ENCODE measurements at places on chromosomes 2 and 18.

DNA sequence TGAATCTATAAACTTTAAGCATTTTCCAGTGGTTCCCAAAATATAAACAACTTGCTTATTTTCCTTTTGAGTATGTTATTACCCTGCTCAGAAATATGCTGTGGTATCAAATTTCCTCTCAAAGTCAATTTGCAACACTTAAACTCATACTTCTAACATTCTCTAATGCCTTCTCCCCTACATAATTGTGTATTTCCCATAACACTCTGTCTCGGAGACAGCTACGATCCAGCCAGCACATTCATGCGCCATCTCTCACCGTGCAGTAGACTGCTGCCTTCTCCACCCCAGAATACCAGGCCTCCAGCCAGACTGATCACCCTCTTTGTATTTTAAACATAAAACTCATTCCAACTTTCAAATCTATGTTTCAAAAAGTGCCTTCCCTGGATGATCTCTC is 41.8 kb downstream of the TIMM21 start:
- peak; percentile 40 for DNase-seq

DNA sequence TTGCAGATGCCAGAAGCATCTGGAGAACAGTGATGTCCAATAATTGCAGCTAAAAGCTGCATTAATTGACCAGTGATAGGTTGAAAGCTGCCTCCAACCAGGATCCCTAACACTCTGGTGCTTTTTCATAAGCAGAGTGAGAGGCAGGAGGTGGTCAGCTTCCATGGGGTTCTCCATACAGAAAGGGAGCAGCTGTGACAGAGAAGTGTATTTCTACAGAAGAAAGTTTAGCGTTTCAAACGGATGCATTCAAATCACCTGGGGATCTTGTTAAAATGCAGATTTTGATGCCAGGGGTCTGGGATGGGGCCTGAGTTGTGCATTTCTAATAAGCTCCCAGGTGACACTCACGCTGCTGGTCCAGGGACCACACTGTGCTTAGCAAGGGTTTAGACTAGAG is 216.5 kb upstream of the NRP2 start:
- no peak for DNase-seq

GRCh38 chr2:84782717-84783442 is 98.0 kb downstream of the TRABD2A start:
- DNase-seq: peak; percentile 46

DNA sequence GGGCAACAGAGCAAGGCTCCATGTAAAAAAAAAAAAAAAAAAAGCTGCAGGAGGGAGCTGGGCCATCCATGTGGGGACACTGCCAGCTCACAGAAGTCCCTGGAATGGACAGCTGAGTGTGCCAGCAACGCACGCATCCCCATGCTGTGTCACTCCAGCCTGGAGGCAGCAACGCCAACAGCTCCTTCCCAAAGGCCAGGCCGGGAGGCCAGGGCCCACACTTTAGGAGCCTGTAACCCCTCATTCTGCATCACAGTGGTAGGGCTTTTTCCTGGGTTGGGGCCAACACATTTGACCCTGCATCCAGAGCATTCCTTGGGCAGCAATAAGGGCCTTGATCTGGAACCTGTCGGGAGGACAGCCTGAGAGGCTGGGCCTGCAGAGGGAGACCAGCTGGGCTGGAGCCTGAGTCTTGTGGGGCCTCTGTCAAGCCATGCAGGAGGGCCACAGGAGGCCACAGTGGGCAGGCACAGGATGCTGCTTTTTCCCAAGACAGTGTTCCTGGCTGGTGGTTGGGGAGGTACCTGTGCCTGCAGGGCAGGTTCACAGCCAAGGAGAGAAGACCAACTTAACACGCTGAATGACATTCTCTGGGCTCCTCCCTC is 16.8 kb upstream of the KCNK3 start:
- no peak for DNase-seq

DNA sequence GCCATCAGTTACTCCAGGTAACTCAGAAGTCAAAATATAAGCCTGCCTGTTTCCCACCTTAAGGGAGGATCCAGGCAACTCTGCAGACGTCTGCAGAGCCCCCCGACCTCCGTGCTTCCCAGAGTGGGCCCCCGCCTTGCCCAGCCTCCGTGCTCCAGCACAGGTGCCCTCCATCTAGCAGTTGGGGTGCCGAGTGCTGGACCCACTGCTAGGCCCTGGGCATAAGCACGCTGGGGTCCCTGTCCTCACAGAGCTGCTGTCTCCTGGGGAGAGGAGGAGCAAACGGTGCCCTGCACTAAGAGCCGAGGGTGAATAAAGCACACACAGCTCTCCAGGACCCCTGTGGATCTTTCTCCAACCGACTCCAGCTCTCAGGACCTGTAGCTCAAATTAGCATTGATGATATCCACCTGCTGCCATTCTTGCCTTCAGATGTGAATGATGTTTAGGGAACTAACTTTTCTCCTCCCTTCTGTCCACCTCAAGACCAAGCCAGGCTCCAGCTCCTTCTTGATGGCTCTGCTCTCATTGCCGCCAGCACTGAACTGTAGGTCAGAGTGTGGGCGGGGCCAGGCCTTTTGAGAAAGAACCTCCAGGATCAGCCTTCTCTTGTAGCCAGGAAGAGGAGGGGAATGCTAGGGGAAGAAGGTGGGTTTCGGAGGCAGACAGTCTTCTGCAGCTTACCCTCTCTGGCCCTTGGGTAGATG is 121.2 kb downstream of the SMAD7 start:
- no peak for DNase-seq

Data from EH (cell line).